Astrocyte (in vitro differentiated cells and primary cell): ENCODE measurements at places on chromosomes 12 and 14.
A peak's percentile ranks its signal among the peaks of the same experiment; 100 is the strongest.

- DNase-seq, result no peak
These were observed 426.0 kb downstream of the FUT8 start for GRCh38 chr14:65838565-65838964.

DNA sequence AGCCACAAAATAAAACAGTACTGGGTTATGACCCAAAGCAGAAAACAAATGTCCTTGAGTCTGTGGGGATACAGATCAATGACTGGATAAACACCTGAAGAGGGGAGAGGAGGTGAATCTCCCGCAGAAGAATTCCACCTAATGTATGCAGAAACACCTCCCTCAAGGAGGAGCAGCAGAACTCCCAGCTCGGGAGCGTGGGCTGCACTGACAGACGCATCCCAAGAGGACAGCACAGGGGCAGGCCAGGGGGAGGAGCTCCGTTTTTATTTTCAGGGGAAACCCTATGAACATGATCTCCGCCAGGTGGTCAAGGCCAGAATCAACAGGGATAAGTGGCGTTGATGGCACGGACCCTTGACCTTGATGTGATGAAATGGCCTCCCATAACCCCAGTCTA lies 41.8 kb upstream of the PPP2R5C start:
- DNase-seq, result no peak

GRCh38 chr14:30225176-30225575 lies 297.5 kb upstream of the PRKD1 start:
- no peak for DNase-seq

- DNase-seq, result no peak
These were observed 210.9 kb downstream of the EXOC5 start for GRCh38 chr14:57057803-57058202.

- DNase-seq, result no peak
These were observed 39.8 kb downstream of the BAZ1A start for GRCh38 chr14:34835312-34835711.

- peak; percentile 30 for DNase-seq
These were observed 115.5 kb upstream of the G2E3 start for GRCh38 chr14:30443368-30444007.

DNA sequence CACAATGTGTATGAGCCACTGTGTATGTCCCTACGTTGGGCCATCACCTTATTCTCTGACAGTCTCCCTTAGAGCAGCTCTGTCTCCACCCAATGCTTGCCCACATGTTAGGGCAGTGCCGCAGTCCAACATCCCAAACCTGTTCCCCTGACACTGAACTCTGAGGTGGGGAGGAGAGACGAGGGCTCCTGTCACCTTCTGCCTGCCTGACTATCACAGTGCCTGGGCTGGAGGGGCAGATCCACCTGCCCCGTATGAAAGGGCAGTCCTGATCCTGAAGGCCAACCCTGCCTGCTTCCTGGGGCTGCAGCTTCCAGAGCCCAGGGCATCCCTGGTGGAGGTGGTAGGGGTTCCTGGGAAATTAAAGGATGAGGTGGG lies 2.2 kb downstream of the TGM1 start:
- no peak for DNase-seq

DNA sequence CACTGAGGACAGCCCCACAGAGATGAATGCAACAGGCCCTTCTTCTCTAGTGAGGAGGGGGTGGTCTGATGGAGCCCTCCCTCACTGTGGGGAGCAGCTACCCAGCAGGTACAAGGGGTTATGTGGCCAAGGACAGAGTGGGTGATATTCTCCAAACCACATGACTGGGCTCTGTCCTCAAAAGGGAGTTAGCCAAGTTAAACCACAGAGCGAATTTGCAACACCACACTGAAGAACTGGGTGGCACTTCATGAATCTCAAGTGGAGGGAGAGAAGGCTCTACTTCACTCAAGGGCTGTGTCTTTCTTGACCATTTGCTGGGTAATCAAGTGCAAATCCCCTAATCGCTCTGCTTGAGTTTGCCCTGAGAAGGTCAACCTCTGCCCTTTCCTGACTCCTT lies 12.5 kb downstream of the GPR68 start:
- no peak for DNase-seq

GRCh38 chr14:89013098-89013504 lies 188.7 kb downstream of the TTC8 start:
- no peak for DNase-seq

- DNase-seq, result peak; percentile 95
These were observed 8.5 kb upstream of the PTPRB start for GRCh38 chr12:70645494-70646317.

- DNase-seq, result peak; percentile 41
These were observed 95.5 kb upstream of the ETV6 start for GRCh38 chr12:11553871-11554533.

- DNase-seq, result peak; percentile 75
These were observed 781 bp downstream of the NPAS3 start for GRCh38 chr14:32939254-32940065.

GRCh38 chr14:55762595-55763232 lies 182.7 kb downstream of the KTN1 start:
- DNase-seq, result no peak

GRCh38 chr14:68285421-68286179 lies 466.0 kb downstream of the RAD51B start:
- no peak for DNase-seq

DNA sequence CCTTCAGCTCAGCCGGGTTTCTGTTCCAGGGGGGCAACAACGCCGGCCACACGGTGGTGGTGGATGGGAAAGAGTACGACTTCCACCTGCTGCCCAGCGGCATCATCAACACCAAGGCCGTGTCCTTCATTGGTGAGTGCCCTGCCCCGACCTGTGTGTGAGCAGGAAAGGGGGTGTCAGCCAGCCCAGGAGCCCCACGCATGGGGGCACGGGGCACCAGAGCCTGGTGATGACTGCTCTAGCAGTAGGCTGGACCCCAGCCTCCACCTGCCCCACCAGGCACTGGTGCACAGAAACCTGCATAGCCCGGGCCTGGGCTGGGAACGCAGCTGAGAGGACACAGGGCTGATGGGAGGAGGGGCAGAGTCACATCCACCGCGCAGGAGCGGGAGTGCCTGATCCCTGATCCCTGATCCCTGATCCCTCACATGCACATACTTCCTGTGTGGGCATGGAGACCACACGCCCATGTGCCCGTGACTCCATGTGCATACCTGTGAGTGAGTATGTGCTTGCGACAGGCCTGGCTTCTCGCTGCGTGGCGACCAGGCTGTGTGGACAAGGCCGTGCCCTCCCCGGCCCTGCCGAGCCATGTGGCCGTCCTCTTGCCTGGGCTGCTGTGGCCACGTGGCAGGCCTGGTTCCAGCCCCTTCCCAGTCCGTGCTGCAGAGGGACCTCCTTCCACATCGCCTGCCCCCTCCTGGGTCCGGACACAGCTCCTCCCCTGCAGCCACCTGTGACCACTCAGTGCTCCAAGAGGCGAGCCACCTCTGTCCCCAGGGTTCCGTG lies 11.2 kb downstream of the ADSS1 start:
- DNase-seq, result no peak

DNA sequence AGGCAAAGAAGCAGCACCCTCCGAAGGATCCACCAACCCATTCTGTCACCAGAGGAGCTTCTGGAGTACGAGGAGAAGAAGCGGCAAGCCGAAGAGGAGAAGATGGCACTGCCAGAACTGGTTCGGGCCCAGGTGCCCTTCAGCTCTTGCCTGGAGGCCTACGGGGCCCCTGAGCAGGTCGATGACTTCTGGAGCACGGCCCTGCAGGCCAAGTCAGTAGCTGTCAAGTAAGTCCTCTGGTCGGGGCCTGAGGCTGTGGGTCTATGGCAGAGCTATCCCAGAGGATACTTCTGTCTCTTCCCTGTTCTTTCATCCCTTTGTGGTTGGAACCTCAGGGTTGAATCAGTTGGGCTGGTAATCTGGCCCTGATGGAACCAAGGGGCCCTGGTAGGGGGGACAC lies 5.9 kb upstream of the TPI1 start:
- no peak for DNase-seq

GRCh38 chr14:21300892-21301291 lies 21.0 kb downstream of the RPGRIP1 start:
- DNase-seq, result no peak

GRCh38 chr12:120741476-120742421 lies 16.1 kb downstream of the ACADS start:
- DNase-seq, result no peak

DNA sequence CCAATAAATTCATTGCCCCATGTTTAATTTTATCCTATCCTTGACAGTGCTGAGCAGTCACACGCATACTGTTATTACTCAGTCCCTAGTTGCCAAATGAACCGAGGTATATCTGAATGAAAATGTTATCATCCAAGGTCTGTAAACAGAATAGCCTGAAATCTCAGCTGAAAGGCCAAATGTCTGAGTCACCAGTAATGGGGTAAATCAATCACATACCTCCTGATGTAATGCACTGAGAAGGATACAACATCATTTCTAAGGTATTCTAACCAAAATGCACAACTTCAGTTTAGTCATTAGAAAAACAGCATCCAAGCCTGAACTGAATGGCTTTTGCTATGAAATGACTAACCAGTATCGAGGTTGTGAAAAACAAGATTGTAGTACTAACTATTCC lies 228.6 kb downstream of the DPF3 start:
- peak; percentile 100 for DNase-seq

- DNase-seq, result no peak
These were observed 503.0 kb downstream of the NPAS3 start for GRCh38 chr14:33441633-33442032.

DNA sequence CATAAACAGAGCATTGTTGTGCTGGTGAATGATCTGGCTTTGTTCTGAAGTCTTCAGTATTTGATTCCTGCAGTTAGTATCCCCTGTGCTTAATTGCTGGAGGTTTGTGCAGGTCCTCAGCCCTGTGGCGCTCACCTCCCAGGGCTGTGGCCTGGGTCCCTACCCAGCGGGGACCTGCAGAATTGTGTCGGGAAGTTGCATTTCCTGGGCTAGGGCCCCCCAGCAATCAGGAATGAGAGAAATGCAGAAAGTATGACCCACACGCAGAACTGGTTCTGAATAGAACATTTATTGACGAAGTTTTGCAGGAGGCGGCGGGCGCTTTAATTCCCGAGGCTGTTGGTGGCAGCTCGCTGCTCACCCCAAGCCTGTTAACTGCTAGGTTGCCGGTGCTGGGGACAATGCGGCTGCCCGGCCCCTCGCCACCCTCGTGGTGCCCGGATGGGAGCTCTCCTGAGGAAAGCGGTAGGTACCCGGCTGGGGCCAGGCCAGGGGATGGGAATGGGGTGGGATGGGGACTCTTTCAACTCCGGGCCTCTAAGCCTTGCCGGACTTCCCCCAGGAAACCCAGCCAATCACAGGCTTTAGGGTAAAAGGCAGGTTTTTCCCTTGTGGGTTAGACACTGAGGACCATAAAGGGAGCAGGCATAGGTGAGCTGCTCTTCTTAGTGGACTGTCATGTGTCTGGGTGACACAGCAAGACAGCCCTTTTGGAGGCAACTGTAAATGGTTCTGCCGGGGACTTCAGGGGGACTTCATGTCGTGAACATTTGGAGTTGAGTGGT lies 11.6 kb downstream of the PLEKHG3 start:
- DNase-seq, result no peak

GRCh38 chr12:11071414-11071813 lies 9.3 kb upstream of the TAS2R46 start:
- DNase-seq, result no peak

DNA sequence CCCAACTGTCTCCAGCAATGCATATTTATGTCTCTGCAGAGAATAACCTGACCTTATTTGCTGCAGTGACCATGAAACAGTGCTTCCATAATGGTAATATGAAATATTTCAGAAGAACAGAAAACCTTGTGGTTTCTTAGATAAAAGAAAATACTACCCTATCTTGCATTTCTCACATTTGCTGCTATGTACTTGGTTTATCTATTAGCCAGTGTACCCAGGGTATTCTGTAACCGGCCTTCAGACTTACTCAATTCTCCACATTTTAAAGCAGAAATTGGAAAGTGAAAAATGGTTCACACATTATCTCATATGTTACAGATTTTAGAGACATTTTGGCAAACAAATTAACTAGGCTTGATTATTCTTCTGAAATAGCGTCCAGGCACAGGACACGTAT lies 57.9 kb upstream of the CCDC91 start:
- no peak for DNase-seq

DNA sequence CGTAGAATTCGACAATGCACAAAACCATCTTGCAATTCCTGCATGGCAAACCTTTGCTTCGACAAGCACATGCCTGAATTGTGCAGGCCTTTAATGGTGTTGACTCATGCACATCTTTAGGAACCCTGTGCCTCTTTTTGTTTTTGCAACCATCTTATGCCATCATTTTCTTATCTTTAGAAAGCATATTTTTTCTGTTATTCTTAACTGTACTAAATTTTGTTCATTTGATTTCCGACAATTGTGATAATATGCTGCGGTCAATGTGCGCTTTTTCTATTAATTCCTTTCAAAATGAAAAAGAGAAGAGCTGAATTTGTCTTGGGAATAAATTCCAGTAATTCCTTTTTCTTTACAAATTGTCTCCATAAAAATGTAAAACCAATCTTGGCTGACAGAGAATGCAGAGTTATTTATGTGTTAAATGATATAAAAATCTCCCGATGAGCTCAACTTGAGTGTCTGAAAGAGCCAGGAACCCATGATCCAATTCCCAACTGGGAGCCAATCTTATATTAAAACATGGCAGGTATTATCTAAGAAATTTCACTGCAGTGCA lies 20.1 kb upstream of the CDK17 start:
- peak; percentile 20 for DNase-seq

- DNase-seq, result peak; percentile 19
These were observed 538.7 kb upstream of the TMEM132C start for GRCh38 chr12:127728285-127728684.

DNA sequence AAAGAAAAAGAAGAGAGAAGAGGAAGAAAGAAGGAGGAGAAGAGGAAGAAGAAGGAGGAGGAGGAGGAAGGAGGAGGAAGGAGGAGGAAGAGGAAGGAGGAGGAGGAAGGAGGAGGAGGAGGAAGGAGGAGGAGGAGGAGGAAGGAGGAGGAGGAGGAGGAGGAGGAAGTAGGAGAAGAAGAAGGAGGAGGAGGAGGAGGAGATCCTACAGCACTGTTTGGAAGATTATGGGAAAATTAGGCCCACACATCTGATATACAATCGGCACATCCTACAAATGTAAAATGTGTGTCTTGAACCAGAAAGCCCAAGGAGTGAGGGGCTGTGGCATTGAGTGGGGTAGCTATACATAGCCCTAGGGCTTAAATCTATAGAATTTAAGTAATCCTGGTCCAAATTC lies 12.0 kb downstream of the BDKRB2 start:
- no peak for DNase-seq

DNA sequence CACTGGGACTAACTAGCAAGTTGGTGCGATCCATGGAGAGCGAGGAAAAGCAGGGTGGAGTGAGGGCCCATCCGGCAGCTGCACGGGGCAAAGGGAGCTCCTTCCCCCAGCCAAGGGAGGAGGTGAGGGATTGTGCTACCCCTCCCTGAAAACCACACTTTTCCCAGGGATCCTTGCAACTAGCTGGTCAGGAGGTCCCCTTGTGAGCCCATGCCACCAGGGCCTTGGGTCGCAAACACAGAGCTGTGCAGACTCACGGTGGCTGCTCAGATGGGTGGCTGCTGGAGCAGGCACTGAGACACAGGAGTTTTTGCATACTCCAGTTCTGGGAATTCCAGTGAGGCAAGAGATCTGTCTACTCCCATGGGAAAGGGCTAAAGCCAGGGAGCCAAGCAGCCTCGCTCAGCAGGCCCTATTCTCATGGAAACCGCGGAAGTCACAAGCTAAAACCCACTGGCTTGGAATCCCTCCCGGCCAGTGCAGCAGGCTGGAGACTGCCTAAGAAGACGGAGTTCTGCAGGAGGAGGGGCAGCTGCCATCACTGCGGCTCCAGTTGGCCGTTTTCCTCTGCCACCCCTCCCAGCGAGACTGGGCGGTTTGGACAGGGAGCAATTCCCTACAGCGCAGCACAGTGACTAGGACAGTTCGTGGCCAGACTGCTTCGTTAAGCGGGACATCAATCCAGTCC lies 10.9 kb upstream of the ZNF705A start:
- peak; percentile 93 for DNase-seq

- DNase-seq, result peak; percentile 34
These were observed 170.6 kb downstream of the SLC2A13 start for GRCh38 chr12:39935275-39935674.
